ENCODE measurements at places on chromosomes 2 and 18. TPM values are rescaled to one million over a fixed set of nuclear protein-coding genes. Genes with fewer than 3 reads are reported as not detected.

DNA sequence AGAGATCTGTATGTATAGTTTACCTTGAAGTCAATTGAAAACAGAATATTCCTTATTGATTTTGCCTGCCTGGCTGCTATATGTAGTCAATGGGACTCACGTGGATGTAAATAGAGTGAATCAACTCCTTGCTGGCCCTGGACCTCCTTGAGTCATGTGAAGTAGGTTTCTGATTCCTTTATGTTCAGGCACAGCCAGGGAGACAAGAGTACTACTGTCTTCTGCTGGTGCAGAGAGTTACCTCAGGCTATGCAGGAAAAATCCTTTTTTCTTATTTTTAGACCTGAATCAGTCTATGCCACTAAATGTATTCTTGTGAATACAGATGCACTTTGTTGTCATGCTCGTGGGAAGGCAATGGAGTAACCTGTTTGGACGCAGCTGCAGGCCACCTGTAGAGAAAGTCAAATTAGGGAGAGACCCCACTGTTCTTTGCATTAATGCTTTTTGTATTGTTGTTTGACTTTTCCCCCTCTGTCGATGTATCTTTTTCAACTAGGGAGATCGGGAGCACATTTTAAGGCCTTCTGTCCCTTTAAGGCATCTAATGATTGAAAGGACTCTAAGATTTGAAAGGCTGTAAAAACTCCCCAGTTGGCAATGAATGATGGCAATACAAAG lies 473.9 kb downstream of the ARHGAP15 start:
- H3K27me3 ChIP-seq, result no peaks in the 10 kb centered on the region
- H3K36me3 ChIP-seq, result peaks cover 10% of the 10 kb centered on the region
- no peak overlapping the region for H3K4me3 ChIP-seq
- peaks cover 23% of the 10 kb centered on the region for H3K4me1 ChIP-seq
- no peak overlapping the region for H3K27ac ChIP-seq

- no peak overlapping the region for H3K4me3 ChIP-seq
- H3K36me3 ChIP-seq, result no peaks in the 10 kb centered on the region
- no peak for DNase-seq
- no peak overlapping the region for H3K27ac ChIP-seq
- peaks cover 4% of the 10 kb centered on the region for H3K27me3 ChIP-seq
These were observed 82.1 kb downstream of the ZBTB7C start for GRCh38 chr18:48326901-48327675.

- no peak overlapping the region for H3K27ac ChIP-seq
- H3K36me3 ChIP-seq, result no peaks in the 10 kb centered on the region
- no peaks in the 10 kb centered on the region for H3K4me1 ChIP-seq
- no peak overlapping the region for H3K4me3 ChIP-seq
These were observed 672.0 kb upstream of the SYT4 start for GRCh38 chr18:43949291-43949690.

DES gene
- not detected for total RNA-seq

SRD5A2 gene
- total RNA-seq, result not detected

TPO gene
- not detected for total RNA-seq
